ENCODE measurements at places on chromosomes 4 and X.

DNA sequence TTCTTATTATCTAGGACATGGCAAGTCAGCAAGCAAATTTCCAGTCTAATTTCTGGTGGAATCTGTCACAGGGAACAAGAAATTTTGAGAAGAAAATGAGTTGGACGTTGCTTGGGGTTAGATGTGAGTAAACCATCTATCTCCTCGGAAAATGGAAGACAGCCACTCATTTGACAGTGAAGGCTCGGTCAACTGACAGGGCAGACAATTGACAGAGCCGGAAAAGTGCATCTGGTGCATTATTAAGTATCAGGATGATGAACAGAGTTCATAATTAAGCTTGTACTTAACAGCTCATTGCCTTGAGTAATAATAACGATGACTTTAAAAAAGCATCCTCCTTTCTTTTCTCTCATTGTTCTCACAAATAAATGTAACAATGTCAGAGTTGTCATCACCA is 168.4 kb downstream of the MAD2L1 start:
- DNase-seq: no peak

GRCh38 chr4:149986917-149987316 is 91.3 kb upstream of the DCLK2 start:
- DNase-seq: no peak

- no peak for DNase-seq
These were observed 90.7 kb downstream of the RTL9 start for GRCh38 chrX:110449312-110449711.

DNA sequence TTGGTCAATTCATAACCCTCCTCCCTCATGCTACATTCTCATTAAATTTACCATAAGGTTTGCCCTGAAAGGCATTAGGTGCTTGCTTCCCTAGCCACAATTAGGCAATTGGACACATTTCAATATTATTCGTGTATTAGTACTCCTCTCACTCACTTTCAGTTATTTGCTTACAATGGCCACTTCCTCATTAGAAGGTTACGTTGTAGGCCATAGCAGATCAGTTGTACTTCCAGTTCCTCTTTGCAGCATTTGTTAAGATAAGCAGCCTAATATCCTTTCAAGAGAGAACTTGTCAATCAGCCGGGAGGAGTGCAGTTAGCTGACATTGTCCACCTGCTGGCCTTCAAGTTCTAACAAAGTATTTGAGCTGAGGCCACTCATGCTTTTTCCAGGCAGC is 1017.2 kb downstream of the PCDH7 start:
- DNase-seq: no peak

DNA sequence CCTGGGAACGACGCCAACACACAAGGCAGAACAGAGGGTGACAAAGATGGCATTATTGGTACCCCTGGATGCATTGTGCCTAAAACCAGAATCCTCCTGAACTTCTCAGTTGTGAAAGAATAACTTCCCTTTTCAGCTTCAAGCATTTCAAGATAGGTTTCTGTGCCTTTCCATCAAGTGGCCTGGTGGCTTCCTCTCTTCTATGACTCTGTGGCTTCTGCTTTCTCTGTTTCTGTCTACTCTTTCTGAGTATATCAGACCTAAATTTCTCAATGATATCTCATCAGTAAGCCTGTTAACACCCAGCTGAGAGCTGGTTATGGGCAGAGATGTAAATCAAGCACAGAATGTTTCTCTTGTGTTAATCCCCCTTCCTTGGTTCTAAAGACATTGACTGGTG is 21.4 kb upstream of the FAM9B start:
- no peak for DNase-seq

- DNase-seq: no peak
These were observed 106.6 kb downstream of the CEP135 start for GRCh38 chr4:56055027-56055977.

DNA sequence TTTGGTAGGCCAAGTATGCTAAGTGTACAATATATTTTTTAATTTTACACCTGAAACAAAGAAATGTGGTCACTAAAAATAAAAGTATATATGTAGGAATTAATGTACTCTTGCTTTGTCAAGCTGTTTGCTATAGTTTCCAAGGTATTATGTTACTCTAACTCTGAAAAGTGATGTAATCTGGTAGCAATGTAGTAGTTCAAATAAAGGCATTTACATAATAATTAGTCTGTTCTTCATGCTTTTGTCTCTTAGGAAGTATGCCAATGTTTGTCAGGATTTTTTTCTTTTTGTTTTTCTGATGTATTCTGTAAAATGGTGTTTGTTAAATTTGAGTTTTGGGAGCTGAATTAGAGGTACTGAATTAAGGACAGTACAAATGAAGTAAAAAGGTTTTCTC is 89.5 kb downstream of the PLS3 start:
- no peak for DNase-seq

DNA sequence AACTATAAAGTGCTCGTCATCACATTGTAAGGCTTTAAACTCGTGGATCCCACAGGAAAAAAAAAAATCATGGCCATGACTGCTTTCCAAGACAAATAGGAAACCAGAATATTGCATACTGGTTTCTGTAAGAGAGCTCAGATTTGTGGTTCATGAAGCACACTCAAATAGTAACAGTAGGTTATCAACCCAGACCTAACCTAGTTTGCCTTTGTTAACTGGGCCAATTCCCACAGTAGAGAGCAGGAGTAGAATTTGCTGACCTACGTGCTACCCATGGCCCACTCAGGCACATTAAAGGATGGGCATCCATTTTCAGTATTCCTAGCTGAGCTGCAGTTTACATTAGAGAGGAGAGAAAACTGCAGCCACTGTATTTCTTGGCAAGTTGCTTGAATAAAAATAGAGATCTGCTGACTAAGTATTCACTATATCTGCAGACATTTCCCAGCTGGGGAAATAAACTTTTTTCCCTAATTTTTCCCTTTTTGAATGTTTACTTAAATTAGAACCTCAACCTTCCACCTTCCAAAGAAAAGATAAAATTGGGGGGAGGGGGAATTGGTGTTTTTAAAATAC is 218.5 kb downstream of the SPANXN3 start:
- no peak for DNase-seq

GRCh38 chr4:187380181-187380581 is 615.4 kb upstream of the ZFP42 start:
- no peak for DNase-seq

DNA sequence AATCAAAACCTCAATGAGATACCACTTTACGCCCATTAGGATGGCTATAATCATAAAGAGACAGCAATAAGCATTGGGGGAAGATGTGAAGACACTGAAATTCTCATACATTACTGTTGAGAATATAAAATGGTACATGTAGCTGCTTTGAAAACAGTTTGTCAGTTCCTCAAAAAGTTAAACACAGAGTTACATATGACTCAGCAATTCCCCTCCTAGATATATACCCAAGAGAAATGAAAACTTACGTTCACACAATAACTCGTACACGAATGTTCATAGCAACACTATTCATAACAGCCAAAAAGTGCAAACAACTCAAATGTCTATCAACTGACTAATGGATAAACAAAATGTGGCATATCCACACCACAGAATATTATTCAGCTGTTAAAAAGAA is 36.6 kb downstream of the PHF8 start:
- no peak for DNase-seq

DNA sequence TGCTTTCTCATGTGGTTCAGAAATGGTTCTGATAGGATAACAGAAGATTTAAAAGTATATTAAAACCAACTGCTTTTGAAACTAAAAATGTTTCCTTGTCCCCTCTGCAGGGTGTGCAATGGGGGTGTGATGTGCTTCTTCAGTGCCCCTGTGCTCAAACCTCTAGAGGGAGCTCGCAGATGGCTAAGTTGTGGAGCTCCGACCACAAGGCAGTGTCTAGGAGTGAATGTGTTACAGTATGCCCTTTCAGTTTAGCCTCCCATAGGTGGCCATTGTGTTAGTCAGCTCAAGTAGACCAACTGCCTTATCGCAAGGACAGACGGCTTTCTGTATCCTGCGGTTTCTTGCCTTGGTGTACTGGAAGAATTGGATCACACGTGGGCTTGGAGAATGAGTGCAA is 130.5 kb downstream of the TENT5D start:
- no peak for DNase-seq

GRCh38 chrX:149073479-149073878 is 431.6 kb downstream of the IDS start:
- no peak for DNase-seq

- DNase-seq: no peak
These were observed 859.5 kb downstream of the STIM2 start for GRCh38 chr4:27720010-27720766.

GRCh38 chrX:37998586-37999262 is 7.6 kb upstream of the SYTL5 start:
- no peak for DNase-seq

GRCh38 chr4:153222707-153223426 is 18.6 kb downstream of the TRIM2 start:
- DNase-seq: peak; percentile 7

GRCh38 chr4:68871809-68872642 is 56.2 kb downstream of the UGT2B10 start:
- DNase-seq: no peak

DNA sequence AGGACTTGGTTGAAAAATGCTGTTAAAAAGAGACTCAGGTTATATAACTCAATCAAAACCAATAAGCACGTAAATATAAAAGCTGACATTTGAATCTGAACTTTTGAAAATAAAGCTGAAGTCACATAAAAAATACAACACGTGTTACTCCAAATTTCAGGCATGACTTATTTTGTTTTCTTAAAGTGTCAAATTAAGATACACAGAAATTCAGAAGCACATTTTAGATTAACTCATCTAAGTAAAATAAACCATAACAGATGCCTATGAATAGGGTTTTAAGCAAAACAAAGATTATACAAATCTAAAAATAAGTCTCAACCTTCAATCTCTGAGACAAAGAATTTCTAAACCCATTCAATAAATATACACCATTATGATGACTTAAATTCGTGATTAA is 124.8 kb downstream of the ANTXR2 start:
- no peak for DNase-seq

- DNase-seq: no peak
These were observed 113.2 kb upstream of the ZNF827 start for GRCh38 chr4:146051728-146052391.

DNA sequence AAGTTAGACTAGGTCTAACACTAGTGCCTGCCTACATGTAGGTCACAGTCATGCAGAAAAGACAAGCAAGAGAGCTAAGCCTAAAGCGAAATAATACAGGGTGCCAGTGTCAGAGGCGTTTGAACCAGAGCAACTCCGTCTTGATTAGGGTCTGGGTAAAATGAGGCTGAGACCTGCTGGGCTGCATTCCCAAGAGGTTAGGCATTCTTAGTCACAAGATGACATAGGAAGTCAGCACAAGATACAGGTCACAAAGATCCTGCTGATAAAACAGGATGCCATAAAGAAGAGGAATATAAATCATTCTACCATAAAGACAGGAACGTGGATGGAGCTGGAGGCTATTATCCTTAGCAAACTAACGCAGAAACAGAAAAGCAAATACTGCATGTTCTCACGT is 120.9 kb downstream of the BEND2 start:
- DNase-seq: no peak

- DNase-seq: peak; percentile 14
These were observed 18.7 kb upstream of the CXCL13 start for GRCh38 chr4:77586951-77587383.

DNA sequence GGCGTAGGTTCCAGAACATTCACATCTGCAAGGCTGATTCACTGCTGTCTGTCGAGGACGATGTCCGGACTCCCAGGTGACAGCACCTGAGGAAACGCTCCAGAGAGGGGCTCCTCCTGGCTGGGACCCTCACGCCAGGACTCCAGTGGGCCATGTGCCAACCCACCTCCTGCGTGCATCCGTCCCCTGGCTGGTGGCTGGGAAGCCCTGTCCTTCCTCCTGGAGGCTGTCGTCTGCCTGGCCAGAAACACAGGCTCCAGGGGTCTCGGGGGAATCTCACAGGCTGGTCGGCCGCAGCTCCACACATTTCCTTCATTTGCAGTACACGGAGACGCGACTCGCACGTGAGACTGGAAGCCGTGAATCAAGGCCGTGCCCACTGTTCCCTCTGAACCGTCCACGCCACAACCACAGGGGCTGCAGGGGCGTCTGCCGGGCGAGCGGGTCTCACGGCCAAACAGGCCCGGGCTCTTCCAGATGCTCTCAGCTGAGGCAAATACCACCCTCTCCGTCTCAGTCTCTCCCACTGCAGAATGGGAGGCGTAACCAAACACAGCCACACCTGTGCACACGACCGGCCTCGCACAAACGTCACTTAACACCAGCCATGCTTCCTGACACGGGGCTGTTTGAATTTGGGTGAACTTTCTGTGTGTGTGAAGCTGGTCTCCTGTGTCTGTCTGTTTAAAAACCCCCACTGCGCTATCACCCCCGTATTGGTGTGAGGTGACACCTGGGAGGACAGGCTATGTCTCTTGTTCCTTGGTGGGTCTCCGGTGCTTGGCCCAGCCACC is 38.7 kb upstream of the MXD4 start:
- DNase-seq: no peak

- DNase-seq: no peak
These were observed 107.4 kb upstream of the SLC4A4 start for GRCh38 chr4:71231129-71232055.

Data from stimulated activated CD8-positive, alpha-beta memory T cell treated with anti-CD3 and anti-CD28 coated beads, Interleukin-12 subunit alpha, Interleukin-12 subunit beta, amount 100 ng/mL, for 4 hours (primary cell).